ENCODE measurements at places on chromosomes 5 and 9.

DNA sequence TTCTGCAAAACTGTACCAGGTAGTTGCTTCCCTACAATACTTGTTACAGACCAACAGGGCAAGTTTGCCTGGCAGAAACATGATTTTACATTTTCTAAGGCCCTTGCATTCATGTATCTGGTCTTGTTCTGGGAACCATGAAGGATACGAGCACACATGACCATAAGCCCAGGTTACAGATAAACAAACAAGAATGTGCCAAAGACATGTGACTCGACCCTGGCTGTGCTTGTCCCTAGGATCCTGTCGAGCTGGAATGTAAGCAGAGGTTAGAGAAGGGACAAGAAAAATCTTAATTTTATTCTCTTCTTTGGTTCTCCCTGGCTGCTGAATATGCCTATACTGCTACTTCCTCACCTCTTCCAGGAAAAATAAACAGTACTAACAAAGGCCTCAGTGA is 32.5 kb downstream of the PTCH1 start:
- DNase-seq, result no peak

DNA sequence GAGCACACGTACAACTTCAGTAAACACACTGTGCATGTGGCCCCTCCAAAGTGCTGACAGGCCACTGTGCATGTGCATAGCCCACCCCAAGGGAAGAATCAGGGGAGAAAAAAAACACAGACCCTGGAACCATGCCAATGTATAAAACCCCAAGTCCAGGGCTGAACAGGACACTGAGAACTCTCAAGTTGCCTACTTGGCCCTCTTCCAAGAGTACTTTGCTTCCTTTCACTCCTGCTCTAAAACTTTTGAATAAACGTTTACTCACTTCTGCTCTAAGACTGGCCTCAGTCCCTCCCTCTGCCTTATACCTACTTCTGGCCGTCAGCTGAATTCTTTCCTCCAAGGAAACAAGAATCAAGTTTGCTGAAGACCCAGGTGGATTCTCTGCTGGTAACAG is 77.7 kb upstream of the NFIB start:
- DNase-seq, result no peak

- no peak for DNase-seq
These were observed 89.1 kb downstream of the ACTL7B start for GRCh38 chr9:108766626-108767161.

DNA sequence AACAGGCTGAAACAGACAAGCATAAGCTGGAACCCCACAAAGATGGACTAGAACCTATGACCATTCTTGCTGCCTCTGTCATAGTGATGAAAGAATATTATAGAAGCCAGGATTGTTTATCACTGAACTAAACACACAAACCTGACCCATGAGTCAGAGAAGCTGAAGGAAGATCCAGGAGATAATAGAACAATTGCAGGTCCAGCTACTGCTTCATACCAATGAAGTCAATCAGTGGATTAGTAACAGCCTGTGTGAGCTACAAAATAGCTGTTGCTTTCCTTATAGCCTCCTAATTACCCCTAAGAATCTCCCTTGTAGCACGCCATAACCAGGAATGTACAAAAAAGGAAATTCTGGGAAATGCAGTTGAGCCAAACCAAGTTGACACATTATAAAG is 459.9 kb upstream of the ZNF462 start:
- no peak for DNase-seq

GRCh38 chr5:172175263-172175719 is 12.7 kb downstream of the STK10 start:
- DNase-seq, result peak; percentile 81

DNA sequence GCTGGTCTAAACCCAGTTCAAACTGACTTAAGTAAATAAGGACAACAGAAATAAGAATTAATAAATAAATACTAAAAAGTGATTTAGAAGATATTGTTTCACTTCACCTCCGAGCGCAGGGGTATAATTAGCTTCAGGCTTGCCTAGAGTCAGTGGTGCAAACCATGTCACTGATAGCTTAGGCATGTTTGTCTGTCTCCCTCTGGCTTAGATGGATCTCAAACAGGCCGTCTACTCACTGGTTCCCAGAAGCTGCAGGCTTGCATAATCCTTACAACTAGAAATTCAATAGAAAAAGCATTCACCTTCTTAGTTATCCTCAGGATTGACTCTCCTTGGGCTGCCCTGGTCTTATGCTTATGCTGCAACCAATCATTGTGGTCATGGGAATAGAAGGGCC is 629.8 kb upstream of the WWC1 start:
- no peak for DNase-seq

- DNase-seq, result no peak
These were observed 136.6 kb upstream of the OR13F1 start for GRCh38 chr9:104367507-104367906.

- no peak for DNase-seq
These were observed 287.5 kb upstream of the IRX1 start for GRCh38 chr5:3307982-3308621.

- DNase-seq, result no peak
These were observed 719.2 kb downstream of the CETN3 start for GRCh38 chr5:89690331-89690730.
